ENCODE measurements at places on chromosomes 12 and 14. TPM values are rescaled to one million over a fixed set of nuclear protein-coding genes. Genes with fewer than 3 reads are reported as not detected.

GRCh38 chr14:68506645-68507419 is 286.0 kb downstream of the ZFP36L1 start:
- H3K4me1 ChIP-seq: peaks cover 49% of the 10 kb centered on the region
- H3K27ac ChIP-seq: peak overlapping the region; percentile 82
- H3K36me3 ChIP-seq: no peaks in the 10 kb centered on the region
- DNase-seq: peak; percentile 57

- no peak overlapping the region for H3K27ac ChIP-seq
- peaks cover 28% of the 10 kb centered on the region for H3K36me3 ChIP-seq
- H3K27me3 ChIP-seq: no peaks in the 10 kb centered on the region
- peaks cover 84% of the 10 kb centered on the region for H3K4me1 ChIP-seq
These were observed 3.5 kb downstream of the ATP2A2 start for GRCh38 chr12:110284597-110284996.

Gene ARHGAP9
- polyA plus RNA-seq: 5.8 TPM

Gene SLC6A12
- polyA plus RNA-seq: not detected

- H3K27ac ChIP-seq: no peak overlapping the region
- H3K36me3 ChIP-seq: no peaks in the 10 kb centered on the region
- no peak for DNase-seq
- no peaks in the 10 kb centered on the region for H3K4me1 ChIP-seq
- no peaks in the 10 kb centered on the region for H3K27me3 ChIP-seq
These were observed 143.9 kb downstream of the ALX1 start for GRCh38 chr12:85423947-85424346.

- no peak overlapping the region for H3K27ac ChIP-seq
- H3K36me3 ChIP-seq: no peaks in the 10 kb centered on the region
- H3K27me3 ChIP-seq: no peaks in the 10 kb centered on the region
- no peak for DNase-seq
- no peaks in the 10 kb centered on the region for H3K4me1 ChIP-seq
- no peak overlapping the region for H3K4me3 ChIP-seq
These were observed 375.1 kb upstream of the DDHD1 start for GRCh38 chr14:53528185-53528671.

GRCh38 chr12:40632933-40633332 is 59.3 kb upstream of the CNTN1 start:
- no peak overlapping the region for H3K27ac ChIP-seq
- no peaks in the 10 kb centered on the region for H3K27me3 ChIP-seq
- no peaks in the 10 kb centered on the region for H3K4me1 ChIP-seq

GRCh38 chr12:116529048-116529447 is 30.1 kb upstream of the MAP1LC3B2 start:
- no peak overlapping the region for H3K27ac ChIP-seq
- H3K27me3 ChIP-seq: no peaks in the 10 kb centered on the region
- no peaks in the 10 kb centered on the region for H3K36me3 ChIP-seq
- H3K4me3 ChIP-seq: no peak overlapping the region
- H3K4me1 ChIP-seq: peaks cover 19% of the 10 kb centered on the region
- peak; percentile 72 for DNase-seq

- no peaks in the 10 kb centered on the region for H3K36me3 ChIP-seq
- H3K4me3 ChIP-seq: no peak overlapping the region
- H3K27ac ChIP-seq: no peak overlapping the region
- no peak for DNase-seq
These were observed 66.0 kb downstream of the FLRT2 start for GRCh38 chr14:85595981-85596380.

- no peaks in the 10 kb centered on the region for H3K4me1 ChIP-seq
- H3K4me3 ChIP-seq: no peak overlapping the region
- no peaks in the 10 kb centered on the region for H3K27me3 ChIP-seq
- no peak overlapping the region for H3K27ac ChIP-seq
These were observed 52.6 kb upstream of the KCNJ8 start for GRCh38 chr12:21827083-21827482.

Gene MANSC4
- polyA plus RNA-seq: not detected

Gene E2F7
- not detected for polyA plus RNA-seq

Gene SDR9C7
- 0.50 TPM for polyA plus RNA-seq

- H3K27ac ChIP-seq: no peak overlapping the region
- no peak overlapping the region for H3K4me3 ChIP-seq
- no peak for DNase-seq
- no peaks in the 10 kb centered on the region for H3K27me3 ChIP-seq
- no peaks in the 10 kb centered on the region for H3K4me1 ChIP-seq
- peaks cover 100% of the 10 kb centered on the region for H3K36me3 ChIP-seq
These were observed 18.3 kb upstream of the LRP1-AS start for GRCh38 chr12:57165741-57166140.

DNA sequence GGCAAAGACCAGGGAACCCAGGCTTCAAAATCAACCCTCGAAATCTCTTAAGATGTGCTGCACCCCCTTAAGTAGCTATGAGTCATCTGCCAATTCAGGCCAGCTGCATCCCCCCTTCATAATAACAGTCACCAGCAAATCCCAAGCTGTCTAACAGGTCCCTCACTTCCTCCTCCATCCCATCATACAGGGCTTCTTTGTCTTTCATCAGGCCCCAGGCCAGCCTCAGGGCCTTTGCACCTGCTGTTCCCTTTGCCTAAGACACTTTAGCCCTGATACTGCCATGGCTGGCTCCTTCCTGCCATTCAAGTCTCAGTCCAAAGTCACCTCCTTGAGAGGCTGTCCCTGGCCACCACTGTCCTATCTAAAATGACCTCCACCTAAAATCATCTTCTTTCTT is 4.0 kb downstream of the RASAL1 start:
- H3K27ac ChIP-seq: no peak overlapping the region
- H3K4me3 ChIP-seq: no peak overlapping the region
- no peaks in the 10 kb centered on the region for H3K36me3 ChIP-seq

Gene PIWIL1
- not detected for polyA plus RNA-seq

Gene PGF
- polyA plus RNA-seq: 4.8 TPM

Gene GPRC5D
- 0.18 TPM for polyA plus RNA-seq

Gene KRT7
- polyA plus RNA-seq: 138 TPM

Measured in stomach (tissue), 19 donors.